Stimulated activated CD4-positive, alpha-beta T cell treated with anti-CD3 and anti-CD28 coated beads, TNF-alpha, amount 100 ng/mL, for 48 hours (primary cell): ENCODE measurements at places on chromosomes 11 and 22.

DNA sequence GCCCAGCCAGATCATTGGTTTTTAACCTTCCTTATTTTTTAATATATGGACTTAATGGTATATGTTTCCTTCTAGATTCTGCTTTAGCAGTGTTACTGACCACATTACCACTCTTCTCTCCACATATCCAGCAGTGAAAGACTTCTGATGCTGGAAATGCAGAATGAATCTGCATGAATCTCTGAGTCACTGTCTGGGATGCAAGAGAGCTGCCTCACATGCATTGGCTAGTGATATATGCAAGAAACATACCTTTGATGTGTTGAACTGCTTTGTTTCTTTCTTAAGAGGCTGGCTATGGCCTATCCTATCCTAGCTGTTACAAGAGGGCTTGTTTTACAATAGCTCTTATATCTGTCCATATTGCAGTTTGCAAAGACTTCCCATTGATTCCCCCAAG lies 16.6 kb upstream of the AMPD3 start:
- no peak for DNase-seq

DNA sequence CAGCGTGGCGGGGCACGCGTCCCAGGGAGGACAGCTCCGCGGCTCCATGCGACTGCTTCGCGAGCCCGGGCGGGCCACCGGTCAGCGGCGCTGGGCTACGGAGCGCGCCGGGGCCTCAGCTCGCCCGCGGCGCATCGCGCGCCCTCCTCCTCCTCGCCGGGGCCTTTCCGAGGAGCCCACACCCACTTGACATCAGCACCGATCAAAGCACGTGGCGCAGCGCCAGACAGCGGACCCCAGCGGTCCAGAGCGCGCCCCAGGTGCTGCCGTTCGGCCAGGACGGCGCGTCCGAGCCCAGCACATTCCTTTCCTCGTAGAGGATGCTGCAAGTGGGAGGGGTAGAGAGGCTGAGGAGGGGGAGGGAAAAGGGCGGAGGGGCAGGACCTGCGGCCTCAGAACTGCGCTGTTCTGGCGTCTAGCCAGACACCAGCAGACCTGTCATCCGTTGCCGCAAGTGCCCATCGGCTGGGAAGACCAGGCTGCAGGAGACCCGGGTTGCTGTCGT lies 88.6 kb downstream of the PLEKHA7 start:
- DNase-seq: no peak

GRCh38 chr11:81700076-81700475 lies 1033.6 kb downstream of the FAM181B start:
- no peak for DNase-seq

DNA sequence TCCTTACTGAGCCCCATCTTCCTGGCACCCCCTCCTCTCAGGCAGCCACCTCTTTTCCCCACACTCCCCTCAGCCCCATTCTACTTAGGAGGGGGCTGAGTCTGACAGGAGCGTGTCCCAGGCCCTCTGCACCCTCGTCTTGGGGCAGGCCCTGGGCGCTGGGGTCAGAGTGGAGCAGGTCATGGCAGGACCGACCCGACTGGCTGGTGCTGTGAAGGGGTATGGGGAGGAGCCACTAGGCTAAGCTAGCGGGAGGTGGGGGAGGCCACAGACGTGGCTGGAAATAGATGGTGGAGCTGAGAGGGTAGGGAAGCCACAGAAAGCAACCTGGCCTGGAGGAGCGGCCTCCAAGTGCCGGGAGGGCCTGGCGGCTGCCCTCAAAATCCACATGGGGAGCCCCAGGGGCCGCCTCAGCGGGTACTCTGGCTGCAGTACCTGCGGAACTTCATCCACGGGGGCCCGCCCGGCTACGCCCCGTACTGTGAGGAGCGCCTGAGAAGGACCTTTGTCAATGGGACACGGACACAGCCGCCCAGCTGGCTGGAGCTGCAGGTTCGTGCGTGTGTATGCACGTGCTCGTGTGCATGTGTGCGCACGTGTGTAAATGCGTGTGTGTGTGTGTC lies 61.7 kb downstream of the MYO7A start:
- DNase-seq: no peak

- no peak for DNase-seq
These were observed 8.8 kb upstream of the CTSD start for GRCh38 chr11:1772270-1773130.
